Anterior cingulate cortex (tissue), 58 donors: ENCODE measurements at places on chromosomes 7 and 10.
A peak's percentile ranks its signal among the peaks of the same experiment; 100 is the strongest.

GRCh38 chr10:19658131-19658530 lies 158.1 kb upstream of the PLXDC2 start:
- no peak for DNase-seq

DNA sequence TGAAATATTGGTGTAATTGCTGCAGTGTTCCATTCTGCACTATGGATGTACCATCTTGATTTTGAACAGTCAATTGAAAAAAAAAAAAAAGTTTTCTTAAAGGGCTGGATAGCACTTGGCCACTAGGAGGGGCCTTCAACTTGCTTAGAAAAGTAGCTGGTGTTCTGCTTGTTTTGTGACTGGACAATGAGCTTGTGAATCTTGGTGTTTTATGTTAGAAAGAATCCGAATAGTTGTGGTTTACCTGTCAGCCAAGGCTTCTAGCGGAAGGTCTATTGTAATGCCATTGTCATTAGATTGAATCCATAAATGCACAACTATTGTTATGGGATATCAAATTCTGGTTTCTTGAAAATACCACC lies 77.1 kb downstream of the BMPER start:
- DNase-seq = no peak

- no peak for DNase-seq
These were observed 11.5 kb upstream of the ANAPC16 start for GRCh38 chr10:72204296-72204695.

DNA sequence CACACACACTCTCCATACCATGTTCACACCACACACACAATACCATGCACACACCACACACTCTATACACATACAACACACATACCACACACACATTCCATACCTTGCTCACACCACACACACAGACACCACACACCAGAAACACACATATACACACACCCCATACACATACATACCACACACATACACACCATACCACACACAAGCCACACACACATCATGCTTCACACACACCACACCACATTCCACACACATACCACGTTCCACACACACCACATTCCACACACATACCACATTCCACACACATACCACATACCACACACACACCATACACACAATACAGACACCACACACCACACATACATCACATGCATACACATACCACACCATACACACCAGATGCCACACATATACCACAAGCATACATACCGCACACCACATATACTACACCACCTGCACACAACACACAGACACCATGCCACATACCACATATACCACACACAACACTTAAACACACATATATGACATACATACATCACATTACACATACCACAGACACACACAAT lies 282.7 kb downstream of the POU6F2 start:
- no peak for DNase-seq

DNA sequence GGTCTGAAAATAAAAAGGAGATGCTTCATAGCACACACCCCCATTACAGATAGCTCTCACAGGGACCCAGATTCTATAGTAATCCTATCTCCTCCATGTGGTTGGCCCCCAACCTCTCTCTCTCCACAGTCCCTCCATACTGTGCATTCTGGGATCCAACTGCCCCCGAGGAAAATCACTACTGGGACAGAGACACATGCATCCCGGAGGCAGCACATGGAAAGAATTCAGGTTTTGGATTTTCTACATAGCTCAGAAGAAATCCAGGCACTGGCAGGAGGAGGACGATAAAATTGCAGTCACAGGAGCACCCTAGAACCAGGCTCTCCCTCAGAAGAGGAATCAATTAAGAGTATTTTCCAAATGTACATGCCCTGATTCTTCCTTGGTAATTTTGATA lies 239.5 kb downstream of the ELMO1 start:
- no peak for DNase-seq

GRCh38 chr7:85023916-85024315 lies 162.9 kb downstream of the SEMA3D start:
- no peak for DNase-seq

GRCh38 chr7:76304888-76305375 lies 2.5 kb downstream of the HSPB1 start:
- DNase-seq = peak; percentile 21

DNA sequence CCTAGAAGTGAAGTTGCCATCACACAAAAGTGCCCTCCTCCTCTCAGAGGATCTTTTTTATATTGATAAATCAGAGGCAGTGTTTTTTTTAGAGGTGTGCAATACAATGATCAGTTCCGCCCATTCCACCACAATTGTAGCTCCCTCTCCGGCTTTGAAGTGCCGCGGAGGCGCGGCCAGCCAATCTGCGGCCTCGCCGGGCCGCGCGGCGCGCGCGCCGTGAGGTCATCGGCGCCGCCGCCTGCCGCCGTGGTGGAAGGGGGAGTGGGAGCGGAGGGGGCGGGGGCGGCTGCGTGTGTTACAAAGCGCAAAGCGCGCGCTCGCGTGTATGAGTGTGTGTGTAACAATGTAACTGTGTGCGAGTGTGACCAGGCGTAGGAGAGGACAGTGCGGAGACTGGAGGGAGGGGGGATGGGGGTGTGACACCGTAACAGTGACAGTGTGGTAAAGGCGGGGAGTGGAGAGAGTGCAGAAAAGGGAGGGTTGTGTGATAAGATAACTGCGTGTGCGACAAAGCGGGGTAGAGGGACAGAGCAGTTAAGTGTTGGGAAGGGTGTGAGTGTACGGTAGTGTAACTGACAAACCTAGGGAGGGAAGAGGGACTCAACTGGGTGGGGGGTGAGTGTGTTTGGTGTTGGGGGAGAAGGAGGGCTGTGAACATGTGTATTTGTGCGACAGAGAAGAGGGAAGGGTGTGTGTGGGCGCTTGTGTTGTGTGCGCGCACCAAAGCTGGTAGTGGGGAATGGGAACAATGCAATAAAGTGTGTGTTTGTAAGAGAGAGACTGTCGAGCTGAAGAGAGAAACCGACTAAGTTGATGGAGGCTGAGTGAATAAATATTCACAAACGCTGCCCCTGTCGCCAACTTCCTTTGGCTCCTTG lies at the start of gene SP8:
SP8 (minus strand) TSS at position 108 of the 881 bp plus-strand sequence; CDS start at position 20, 88 bp downstream.
- DNase-seq = no peak

- no peak for DNase-seq
These were observed 7.5 kb downstream of the EPDR1 start for GRCh38 chr7:37927773-37928444.

DNA sequence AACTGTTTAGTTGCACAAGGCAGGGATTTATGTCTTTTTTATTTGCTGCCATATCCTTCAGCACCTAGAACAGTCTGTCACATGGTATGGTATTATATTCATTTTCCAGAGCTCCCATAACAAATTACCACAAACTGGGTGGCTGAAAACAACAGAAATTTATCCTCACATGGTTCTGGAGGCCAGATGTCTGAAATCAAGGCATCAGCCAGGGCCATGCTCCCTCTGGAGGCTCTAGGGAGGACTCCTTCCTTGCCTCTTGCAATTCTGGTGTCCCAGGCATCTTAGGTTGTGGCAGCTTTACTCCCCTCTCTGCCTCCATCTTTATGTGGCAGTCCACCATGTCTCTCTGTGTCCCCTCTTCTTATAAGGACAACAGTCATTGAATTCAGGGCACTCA lies 43.1 kb downstream of the MET start:
- DNase-seq = no peak

GRCh38 chr10:84294766-84295447 lies 33.5 kb upstream of the CCSER2 start:
- DNase-seq = no peak

- no peak for DNase-seq
These were observed 5.4 kb upstream of the NRF1 start for GRCh38 chr7:129605960-129606614.

DNA sequence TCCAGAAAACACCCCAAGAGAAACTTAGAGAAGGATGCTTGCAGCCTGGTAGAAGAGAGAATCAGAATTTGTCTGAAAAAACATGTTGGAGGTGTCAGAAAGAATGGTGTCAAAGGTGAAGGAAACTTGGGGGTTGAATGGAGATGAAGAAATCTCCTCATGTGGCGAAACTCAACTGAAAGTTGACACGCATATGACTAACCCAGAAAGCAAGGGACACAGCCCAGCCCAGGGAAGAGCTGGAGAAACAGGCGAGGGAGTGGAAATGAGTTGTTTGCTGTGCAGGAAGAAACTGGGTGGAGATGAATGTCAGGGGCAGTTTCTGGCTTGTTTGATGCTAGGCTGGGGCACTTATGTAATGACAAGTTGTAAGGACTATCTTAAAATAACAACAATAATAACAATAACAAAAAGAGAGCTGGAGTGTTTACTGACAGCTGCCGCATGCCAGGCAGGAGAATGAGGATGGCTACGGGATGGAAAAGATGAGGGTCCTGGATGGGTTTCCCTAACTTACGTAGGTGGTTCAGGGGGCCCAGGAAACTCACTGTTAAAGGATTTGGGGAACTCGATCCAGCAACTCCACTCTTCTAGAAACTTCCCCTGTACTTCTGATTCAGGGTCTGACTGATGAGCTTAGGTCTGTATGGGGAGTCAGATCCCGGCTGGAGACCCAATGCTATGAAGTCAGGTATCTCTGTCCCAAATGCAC lies 57.4 kb downstream of the MAP3K8 start:
- no peak for DNase-seq

DNA sequence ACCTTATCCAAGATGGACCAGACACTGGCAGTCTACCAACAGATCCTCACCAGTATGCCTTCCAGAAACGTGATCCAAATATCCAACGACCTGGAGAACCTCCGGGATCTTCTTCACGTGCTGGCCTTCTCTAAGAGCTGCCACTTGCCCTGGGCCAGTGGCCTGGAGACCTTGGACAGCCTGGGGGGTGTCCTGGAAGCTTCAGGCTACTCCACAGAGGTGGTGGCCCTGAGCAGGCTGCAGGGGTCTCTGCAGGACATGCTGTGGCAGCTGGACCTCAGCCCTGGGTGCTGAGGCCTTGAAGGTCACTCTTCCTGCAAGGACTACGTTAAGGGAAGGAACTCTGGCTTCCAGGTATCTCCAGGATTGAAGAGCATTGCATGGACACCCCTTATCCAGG lies 13.4 kb downstream of the LEP start:
- no peak for DNase-seq

- DNase-seq = no peak
These were observed 40.4 kb upstream of the ABCB5 start for GRCh38 chr7:20574784-20575720.

DNA sequence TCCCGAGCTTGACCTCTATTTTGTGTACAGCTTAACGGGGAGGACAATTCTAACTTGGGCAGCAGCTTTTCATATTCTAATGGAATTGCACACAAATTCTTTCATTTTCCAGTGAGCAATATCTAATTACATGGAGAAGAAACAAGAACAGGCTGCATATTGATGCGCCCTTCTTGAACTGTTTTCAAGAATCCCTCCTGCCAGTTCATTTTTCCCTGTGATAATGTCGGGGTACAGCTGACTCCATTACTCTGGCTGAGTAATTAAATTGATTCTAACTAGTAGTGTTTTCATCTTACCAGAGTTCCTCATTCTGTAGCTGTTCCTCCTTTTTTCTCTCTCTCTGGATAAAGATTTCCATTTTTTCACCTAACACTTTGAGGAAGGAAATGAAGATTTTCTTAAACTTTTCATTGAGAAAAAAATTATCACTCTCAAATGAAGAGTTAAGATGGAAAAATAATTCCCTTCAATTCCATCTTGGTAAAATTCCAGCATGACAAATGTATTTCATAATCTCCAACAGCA lies 190.9 kb downstream of the FANK1 start:
- DNase-seq = no peak

GRCh38 chr10:22340329-22341189 lies 4.7 kb upstream of the SPAG6 start:
- peak; percentile 44 for DNase-seq

DNA sequence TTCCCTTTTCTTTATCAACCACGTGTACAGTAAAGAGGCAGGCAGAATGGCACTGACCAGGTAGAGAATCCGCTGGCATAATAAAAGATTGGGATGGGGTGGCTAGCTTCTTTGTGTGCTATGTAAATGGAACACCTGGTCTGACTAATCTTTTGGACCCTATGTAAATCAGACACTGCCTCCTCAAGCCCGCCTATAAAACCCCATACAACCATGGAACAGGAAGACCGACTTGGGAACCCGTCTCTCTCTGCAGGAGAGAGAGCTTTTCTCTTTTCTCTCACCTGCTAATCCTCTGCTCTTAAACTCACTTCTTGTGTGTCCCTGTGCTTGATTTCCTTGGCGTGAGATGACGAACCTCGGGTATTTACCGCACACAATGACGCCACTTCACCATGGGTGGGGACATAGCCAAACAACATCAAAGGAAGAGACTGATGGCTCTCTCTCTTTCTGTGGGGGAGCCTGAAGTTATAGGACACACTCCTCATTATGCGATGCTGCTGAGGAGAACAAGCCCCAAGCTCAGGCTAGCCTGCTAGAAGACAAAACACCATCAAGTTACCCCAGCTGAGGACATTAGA lies 94.2 kb downstream of the ARL5B start:
- no peak for DNase-seq

DNA sequence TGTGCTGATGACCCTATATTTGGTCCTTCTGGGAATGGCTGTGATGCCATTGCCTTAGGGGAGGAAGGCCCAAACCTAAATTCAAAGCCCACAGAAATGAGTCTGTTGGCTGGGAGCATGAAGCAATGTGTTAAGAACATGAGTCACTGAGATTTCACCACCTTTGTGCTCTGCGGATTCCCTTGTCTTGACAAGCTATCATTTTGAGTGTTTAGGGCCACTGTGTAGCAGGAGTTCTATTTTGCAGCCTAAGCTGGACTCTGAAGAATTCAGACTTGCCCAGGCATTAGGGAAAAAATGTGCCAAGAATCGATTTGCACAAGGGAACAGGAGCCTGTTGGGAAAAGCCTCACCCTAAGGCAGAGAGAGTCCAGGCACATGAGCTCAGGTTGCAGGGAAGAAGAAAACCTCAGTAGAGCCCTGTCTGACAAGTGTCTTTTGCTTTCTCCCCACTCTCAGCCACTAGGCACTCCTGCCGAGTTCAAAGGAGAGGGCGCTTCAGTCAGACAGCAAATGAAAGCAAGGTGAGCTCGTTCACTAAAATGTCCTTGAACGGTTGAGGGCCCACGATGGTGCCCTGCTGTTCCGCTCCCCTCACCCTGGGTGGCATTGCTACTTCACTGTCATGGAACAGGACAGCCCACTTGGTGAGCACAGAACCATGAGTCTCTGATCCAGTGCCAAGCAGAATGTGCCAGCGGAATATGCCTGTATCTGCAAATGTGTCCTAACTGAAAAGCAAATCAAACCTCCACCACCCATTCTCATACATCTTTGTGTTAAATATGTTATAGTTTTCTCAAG lies 93.6 kb downstream of the PRLHR start:
- DNase-seq = no peak

- no peak for DNase-seq
These were observed 30.2 kb downstream of the USP6NL start for GRCh38 chr10:11581213-11581612.

GRCh38 chr10:77398558-77398957 lies 239.1 kb downstream of the KCNMA1 start:
- no peak for DNase-seq

DNA sequence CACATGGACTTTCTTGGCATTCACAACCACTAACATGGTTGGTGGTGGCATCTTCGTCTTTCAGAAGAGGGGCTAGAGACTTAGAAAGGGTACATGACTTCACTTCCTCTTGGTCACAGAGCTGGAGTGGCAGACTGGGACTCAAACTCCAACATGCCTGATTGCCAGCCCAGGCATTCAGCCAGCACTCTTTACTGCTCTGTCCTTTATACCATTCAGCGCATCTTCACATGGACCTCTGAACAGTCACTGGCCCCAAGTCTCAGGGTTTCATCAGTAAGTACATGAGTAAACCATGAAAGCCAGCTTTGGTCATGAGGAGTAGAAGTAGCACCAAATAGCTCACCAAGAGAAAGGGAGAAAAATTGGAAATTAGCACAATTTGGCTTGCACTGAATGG lies 148.4 kb upstream of the KLF14 start:
- no peak for DNase-seq

GRCh38 chr10:59880971-59881510 lies 25.3 kb downstream of the CCDC6 start:
- DNase-seq = no peak
